Stimulated activated CD4-positive, alpha-beta T cell treated with anti-CD3 and anti-CD28 coated beads, Interleukin-15, amount 100 ng/mL, for 1 hour (primary cell): ENCODE measurements at places on chromosomes 13 and 19.

DNA sequence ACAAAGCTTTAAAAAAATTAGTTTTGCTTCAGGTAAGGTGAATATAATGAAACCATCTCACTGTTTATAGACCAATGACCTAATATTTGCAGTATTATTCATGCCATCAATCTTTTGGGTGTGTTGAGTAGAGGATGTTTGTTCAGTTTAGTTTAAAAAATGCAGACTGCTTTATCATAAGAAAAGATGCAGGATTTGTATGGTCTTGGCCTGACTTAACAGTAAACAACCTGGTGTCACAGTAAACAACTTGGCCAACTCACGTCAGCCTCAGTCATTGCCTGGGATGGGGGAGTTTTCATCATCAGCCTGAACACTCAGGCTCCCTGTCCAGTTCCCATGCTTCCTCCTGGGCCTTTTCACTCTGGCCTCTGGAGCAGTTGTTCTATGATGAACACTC, 55.1 kb downstream of the LMO7 start:
- DNase-seq, result no peak

DNA sequence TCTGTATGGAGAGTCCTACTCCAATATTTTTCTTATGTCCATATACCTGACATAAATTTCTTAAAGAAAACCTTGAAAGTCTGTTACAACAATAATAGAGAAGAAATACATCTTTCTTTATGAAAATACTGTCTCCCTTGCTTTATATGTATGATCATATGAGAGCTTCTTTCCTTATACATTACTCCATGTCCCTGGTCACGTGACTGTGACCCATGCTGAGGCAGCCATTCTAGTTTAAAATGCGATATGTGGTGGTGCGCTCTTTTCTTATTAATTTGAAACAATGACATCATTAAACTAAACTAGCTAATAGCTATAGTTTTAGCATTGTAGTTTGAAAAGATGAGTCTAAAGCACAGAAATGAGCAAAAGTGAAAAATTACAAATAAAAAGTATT, 1120.3 kb upstream of the PRR20A start:
- no peak for DNase-seq

- DNase-seq, result no peak
Observed at GRCh38 chr13:51769455-51770127, 34.4 kb downstream of the DHRS12 start.

GRCh38 chr13:26051657-26052311, at the start of gene SHISA2:
TSS of gene SHISA2 (minus strand) at chr13:26052016. CDS start at chr13:26050975, 1,041 bp downstream.
- no peak for DNase-seq

- no peak for DNase-seq
Observed at GRCh38 chr13:110445722-110446574, 115.6 kb downstream of the RAB20 start.

- no peak for DNase-seq
Observed at GRCh38 chr19:33207040-33207620, 13.0 kb downstream of the LRP3 start.

- no peak for DNase-seq
Observed at GRCh38 chr19:47435883-47436417, 16.6 kb upstream of the MEIS3 start.

GRCh38 chr19:2627319-2627829, 75.1 kb downstream of the GNG7 start:
- no peak for DNase-seq

- DNase-seq, result no peak
Observed at GRCh38 chr13:98534821-98535220, 42.1 kb downstream of the STK24 start.

GRCh38 chr13:79398127-79398526, 7.9 kb downstream of the RBM26 start:
- no peak for DNase-seq

GRCh38 chr19:5196832-5197231, 143.8 kb downstream of the PTPRS start:
- no peak for DNase-seq

DNA sequence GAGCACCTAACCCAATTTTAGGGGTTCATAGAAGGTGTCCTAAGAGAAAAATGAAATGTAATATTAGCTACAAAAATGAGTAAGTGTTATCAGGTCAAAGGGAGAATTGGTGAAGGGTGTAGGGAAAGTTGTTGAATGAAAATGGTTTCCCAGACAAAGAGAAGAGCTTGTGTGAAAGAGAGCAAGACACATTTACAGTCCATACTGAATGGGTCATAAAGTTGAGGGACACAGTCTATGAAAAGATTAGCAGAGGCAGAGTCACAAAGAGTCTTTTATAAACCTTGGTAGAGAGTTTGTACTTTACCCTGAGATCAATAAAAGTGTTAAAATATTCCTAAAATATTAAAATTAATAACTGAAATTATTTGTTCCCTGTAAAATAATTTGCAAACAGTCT, 759.4 kb downstream of the DIAPH3 start:
- no peak for DNase-seq

DNA sequence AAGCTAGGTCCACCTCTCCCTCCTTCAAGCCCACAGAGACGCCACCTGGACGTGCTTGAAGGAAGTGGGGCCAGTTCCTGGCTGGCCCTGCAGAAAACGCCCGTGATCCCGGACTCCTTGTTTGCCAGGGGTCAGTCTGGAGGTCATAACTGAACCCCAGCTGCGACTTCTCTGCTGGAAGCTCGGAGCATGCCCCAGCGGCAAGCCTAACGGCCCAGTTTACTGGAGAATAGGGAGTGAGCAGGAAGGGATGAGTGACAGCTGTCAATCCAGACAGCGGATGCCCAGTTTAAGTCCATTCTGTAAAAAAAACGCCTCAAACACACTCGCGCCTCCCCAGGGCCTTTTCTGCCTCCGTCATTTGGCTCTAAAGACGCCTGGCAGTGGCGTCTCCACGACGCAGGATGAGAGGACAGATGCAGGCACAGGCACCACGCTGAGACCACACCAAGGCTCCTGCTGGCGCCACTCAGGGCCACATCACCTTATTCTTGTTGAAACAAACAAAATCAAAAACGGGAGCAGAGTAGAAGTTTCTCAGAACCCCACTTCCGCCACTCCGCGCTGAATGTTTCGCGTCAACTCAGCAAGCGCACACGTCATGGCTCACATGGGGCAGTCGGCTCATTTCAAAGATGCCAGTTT, 57.6 kb downstream of the RASA3 start:
- DNase-seq, result no peak

DNA sequence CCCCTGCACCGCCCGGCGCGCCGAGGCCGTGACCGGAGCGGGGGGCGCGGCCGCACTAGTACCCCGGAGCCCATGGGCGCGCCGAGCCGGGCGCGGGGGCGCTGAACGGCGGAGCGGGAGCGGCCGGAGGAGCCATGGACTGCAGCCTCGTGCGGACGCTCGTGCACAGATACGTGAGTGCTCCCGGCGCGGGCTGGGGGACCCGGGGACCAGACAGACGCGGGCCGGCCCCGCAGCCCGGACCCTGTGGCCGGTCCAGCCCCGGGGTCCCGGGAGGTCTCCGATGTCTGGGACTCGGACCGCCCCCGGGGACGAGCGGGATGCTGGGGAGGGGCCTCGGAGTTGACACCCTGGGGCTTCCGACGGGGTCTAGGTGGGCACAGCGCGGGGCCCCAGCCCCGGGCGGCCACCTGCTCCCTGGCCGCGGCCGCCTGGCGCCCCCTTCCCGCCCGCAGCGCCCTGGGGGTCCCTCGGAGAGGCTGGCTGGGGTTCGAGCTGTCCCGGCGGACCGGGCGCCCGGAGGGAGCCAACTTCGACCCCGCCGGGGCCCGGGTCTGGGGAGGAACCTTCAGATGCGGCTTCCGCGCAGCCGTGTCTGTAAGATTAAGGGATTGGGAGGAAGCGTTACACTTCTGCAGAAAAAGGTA, 568 bp downstream of the ATP11A start:
- DNase-seq, result peak; percentile 15

GRCh38 chr13:90997951-90998350, 349.5 kb upstream of the MIR17HG start:
- no peak for DNase-seq

DNA sequence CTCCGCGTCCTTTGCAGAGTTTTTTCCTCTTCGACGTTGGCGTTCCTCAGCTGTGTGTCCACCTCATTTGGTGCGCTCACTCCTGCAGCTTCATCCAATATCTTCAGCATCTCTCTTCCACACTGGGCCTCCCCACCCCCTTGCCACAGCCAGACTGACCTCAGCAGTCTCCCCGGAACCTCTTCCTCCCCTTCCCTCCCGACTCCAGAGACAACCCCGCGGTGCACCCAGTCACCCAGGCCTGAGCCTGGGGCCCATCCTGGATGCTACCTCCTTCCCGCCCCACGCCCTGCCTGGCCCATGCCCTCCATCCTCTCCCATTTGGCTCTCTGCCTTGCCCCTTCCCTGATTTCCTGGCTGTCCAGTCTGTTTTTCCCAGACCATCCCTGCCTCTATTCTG, 8.1 kb upstream of the C5AR2 start:
- no peak for DNase-seq

- no peak for DNase-seq
Observed at GRCh38 chr13:74442751-74443150, 308.5 kb upstream of the KLF12 start.

- no peak for DNase-seq
Observed at GRCh38 chr13:66795636-66796035, 434.5 kb downstream of the PCDH9 start.

DNA sequence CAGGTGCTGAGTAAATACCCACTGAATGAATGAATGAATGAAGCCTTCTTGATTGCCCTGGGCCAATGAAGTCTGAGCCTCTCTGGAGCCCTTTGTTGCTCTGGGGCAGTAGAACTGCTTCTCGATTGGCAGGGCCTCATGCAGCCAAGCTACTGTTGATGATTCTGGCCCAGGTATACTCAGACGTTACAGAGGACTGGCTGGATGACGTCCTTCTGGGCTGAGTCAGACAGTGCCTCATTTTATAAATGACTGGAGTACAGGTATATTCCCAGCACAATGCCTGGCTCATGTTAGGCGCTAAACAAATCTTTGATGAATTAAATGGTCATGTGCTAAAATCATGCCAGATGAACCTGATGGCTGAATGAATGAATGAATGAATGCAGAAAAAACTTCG, 243.8 kb upstream of the MAB21L1 start:
- DNase-seq, result no peak

- DNase-seq, result no peak
Observed at GRCh38 chr19:49936549-49936948, 7.2 kb upstream of the NUP62 start.

DNA sequence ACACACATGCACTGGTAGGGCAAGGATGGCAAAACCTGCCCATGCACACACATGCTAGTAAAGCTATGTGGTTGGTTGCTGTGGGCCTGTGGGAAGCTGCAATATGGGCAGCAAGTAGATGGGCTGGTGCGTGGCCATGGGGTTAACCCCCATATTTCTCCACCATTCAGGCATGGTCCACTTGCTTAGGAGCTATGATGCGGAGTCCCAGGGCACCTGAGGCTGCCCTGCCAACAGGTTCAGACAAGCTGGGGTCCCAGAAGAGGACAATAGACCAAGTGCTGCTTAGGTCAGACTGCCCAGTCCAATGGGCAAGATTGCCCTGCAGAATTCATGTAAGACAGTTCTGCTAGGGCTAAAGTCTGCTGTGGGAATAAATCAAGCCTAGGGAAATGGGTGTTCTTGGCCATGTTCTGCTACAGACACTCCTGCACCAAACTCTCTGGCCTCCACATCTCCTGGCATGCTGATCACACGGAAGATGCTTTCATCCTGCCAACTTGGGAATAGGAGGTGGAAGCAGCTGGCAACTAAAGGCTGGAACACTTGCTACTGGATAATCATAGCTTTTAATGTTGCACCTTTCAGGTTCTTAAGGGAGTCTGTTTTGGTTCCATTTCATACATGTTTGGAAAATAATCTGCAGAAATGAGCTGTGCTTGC, 646.3 kb upstream of the SLITRK1 start:
- DNase-seq, result no peak

GRCh38 chr13:108662528-108662927, 33.1 kb downstream of the MYO16 start:
- no peak for DNase-seq

- DNase-seq, result no peak
Observed at GRCh38 chr13:80010846-80011245, 330.1 kb downstream of the SPRY2 start.

DNA sequence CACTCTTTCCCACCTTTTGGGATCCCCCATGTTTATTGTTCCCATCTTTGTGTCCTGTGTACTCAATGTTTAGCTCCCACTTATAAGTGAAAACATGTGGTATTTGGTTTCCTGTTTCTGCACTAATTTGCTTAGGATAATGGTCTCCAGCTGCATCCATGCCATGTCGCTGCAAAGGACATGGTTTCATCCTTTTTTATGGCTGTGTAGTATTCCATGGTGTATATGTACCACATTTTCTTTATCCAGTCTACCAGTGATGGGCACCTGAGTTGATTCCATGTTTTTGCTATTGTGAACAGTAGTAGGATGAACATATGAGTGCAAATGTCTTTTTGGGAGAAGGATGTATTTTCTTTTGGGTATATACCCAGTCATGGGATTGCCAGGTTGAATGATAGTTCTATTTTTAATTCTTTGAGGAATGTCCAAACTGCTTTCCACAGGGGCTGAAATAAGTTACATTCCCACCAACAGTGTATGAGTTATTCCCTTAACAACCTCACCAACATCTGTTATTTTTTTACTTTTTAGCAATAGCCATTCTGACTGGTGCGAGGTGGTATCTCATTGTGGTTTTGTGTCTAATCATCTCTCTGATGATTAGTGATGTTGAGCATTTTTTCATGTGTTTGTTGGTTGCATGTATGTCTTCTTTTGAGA, 55.7 kb upstream of the MEDAG start:
- DNase-seq, result no peak

DNA sequence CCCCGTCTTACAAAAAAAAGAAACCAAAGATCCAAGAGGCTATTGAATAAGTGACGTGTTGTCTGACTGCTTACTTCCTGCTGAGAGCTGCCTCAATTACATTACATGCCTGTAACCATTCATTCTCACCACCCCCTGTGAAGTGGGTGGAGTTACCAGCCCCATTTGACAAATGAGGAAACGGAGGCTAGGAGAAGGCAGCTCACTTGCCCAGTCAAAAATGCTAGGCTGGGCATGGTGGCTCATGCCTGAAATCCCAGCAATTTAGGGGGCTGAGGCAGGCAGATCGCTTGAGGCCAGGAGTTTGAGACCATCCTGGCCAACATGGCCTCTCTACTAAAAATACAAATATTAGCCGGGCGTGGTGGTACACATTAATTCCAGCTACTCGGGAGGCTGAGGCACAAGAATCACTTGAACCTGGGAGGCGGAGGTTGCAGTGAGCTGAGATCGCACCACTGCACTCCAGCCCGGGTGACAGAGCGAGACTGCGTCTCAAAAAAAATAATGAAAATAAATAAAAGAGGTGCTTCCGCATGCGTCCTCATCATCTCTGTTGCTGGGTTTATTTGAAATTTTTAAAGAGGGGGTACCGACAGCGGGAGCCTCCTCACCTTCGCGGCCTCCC, 499 bp downstream of the LSM7 start:
- DNase-seq, result no peak

DNA sequence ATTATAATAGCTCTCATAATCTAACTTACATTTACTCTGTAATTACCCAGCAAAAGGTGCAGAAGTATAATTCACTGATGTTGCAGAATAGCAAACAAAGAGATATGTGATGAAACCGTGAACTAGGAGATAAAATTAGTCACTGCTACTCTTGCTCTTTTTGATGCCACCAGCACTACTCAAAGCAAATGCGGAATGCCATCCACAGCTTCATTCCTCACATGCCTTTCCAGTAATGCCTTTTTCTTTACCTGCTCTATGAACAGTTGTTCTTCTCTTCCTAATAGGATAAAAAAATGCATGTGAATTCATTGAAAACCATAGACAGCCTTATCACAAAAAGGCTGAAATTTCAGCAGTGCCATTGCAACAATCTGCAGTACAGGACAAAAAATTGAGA, 1129.5 kb downstream of the DIAPH3 start:
- no peak for DNase-seq
